ENCODE measurements at places on chromosomes 13 and 19.

GRCh38 chr13:70043685-70044084, 63.9 kb upstream of the ATXN8OS start:
- DNase-seq = no peak

GRCh38 chr19:32168111-32168510, 177.3 kb upstream of the ZNF507 start:
- no peak for DNase-seq

GRCh38 chr13:25248071-25248470, 39.2 kb downstream of the MTMR6 start:
- DNase-seq = no peak

GRCh38 chr19:17330262-17331044, 4.2 kb downstream of the ANO8 start:
- no peak for DNase-seq

GRCh38 chr19:35666251-35666913, at the start of gene UPK1A:
UPK1A (plus strand) TSS chr19:35666517; CDS start chr19:35666813, 296 bp downstream.
- DNase-seq = no peak

DNA sequence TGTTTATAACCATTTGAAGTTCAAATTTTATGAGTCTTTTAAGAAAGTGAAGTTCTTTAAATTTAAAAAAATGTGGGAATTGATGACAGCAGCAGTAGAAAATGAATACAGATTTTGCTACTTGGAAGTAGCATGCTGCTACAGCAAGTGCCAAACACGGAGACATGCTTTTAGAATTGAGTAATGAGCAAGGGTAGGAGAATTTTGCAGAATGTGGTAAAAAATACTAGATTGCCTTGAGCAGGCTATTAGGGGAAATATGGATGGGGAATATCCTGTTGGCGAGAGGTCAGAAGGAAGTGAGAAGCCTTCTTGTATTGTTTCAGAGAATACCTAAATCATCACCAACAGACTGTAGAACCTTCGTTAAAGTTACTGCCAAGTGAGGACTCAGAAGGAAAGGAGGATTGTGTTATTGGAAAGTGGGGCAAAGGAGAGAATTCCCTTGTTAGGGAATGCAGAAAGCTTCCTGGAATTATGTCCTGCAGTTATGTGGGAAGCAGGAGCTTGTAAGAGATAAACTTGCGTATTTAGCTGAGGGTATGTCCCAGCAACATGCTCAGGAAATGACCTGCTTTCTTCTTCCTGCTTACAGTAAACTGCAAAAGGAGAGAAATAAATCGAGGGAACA, 32.4 kb upstream of the OXGR1 start:
- no peak for DNase-seq

- DNase-seq = no peak
These were observed 575 bp downstream of the SHFL start for GRCh38 chr19:10086591-10087192.

DNA sequence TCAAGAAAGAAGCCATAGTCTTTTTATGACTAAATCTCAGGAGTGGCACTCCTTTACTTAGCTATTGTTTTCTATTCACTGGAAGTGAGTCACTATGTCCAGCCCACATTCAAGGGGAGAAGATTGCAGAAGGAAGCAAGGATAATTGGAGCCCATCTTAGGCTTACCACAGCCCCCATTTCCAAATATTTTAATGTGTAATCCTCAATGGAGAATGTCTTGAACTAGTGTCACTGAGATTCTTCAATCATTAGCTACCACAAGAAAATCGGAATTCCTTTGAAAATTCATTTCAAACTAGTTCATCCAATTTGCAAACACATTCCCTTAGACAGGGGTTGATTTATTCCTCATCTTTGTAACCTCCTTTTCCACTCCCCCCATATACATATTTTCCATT, 84.7 kb downstream of the DLEU7 start:
- no peak for DNase-seq

DNA sequence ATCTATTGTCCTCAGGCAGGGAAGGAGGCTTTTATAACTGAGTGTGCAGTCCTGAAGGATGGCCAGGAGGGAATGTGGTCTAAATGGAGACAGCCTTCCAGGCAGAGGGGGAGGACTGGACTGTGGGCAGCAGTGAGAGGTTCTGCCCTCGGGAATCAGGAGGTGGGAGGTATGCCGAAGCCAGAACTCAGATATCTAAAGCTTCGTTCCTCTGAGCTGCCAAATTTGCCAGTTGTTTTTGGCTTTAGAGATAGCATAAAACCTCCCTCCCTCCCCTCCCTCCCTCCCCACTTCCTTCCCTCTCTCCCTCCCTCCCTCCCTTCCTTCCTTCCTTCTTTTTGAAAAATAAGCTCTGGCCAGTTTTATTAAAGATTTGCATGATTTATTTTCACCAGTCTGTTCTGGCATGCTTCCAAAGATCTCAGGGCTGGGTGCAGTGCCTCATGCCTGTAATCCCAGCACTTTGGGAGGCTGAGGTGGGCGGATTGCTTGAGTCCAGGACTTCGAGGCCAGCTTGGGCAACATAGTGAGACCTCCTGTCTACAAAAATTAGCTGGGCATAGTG, 2.4 kb downstream of the MEDAG start:
- DNase-seq = no peak

- no peak for DNase-seq
These were observed at the start of gene NANOS2 for GRCh38 chr19:45913874-45914830. NANOS2 (minus strand) TSS chr19:45914778; CDS start chr19:45914693, 85 bp downstream.

GRCh38 chr13:108961542-108962125, 332.2 kb downstream of the MYO16 start:
- DNase-seq = peak; percentile 54

DNA sequence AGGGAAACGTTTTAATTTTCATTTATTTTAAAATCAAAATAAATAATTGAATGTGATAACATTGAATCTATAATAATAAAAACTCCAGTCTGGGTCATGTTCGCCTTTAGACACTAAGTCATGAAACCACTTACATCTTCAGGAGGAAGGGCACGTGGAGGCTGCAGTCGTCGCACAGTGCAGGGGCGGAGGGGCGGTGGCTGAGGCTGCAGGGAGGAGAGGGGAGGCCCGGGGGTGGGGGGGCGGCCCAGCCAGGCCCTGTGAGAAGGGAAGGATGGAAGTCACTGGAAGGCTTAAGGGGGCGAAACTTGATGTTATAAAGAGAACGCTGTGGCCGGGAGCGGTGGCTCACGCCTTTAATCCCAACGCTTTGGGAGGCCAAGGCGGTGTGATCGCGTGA, 14.9 kb upstream of the LATS2 start:
- peak; percentile 20 for DNase-seq

GRCh38 chr19:13150931-13151604, 857 bp downstream of the IER2 start:
- no peak for DNase-seq

GRCh38 chr13:29497137-29497654, 98.3 kb downstream of the SLC7A1 start:
- DNase-seq = no peak

DNA sequence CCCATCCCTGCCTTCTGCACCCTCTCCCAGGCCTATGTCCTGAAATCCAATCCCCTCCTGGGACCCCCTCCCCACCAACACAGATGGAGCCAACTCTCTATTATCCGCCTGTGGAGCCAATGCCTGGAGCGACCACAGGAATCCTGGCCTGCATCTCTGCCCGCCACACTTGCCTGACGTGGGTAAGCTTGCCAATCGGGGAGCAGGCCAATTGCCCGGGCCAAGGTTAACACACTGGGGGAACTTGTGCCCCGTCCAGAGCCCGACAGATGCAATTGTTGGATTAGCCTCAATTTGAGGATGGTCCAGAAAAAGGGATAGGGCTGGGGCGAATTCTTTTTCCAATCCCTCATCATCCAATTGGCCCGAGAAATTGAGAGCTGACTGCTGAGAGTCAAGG, 5.9 kb downstream of the WIZ start:
- no peak for DNase-seq

GRCh38 chr13:30334663-30335386, 27.5 kb upstream of the KATNAL1 start:
- no peak for DNase-seq

GRCh38 chr13:109963960-109964563, 177.7 kb upstream of the IRS2 start:
- DNase-seq = no peak

DNA sequence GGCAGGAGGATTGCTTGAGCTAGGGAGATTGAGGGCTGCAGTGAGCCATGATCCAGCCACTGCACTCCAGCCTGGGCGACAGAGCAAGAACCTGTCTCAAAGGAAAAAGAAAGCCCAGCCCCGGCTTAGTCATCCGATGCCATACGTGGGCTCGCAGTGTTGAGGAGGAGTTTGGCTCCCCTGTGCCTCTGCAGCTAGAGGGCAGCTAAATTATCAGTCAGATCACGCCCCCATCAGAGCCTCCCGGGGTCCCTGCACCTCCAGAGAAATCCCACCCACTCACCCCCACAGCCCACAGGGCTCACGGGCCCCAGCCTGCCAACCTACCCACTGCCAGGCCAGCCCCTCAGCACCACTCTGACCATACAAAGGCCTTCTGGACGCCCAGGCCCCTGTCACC, 27.6 kb downstream of the MAU2 start:
- DNase-seq = no peak

DNA sequence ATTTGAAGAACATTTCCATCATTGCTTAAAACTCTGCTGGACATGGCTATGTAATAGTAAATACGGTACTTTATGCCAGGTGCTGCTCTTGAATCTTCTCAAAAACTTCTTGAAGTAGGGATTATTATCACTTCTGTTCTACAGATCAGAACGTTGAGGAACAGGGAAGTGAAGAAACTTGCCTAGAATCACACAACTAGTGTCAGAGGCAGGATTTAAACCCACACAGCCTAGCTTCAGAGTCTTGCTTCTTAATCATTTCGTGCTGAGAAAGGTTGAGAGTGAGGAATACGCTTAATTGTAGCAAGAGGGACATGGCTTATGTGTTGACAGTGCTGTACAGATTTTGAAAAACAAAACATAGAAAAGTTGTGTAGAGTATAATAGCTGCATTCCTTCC, 13.5 kb downstream of the TM9SF2 start:
- DNase-seq = no peak

Data from GDM1 (cell line).